ENCODE measurements at places on chromosomes 13 and 19.

- no peak for DNase-seq
Observed at GRCh38 chr19:49911381-49912145, 14.9 kb upstream of the IL4I1 start.

DNA sequence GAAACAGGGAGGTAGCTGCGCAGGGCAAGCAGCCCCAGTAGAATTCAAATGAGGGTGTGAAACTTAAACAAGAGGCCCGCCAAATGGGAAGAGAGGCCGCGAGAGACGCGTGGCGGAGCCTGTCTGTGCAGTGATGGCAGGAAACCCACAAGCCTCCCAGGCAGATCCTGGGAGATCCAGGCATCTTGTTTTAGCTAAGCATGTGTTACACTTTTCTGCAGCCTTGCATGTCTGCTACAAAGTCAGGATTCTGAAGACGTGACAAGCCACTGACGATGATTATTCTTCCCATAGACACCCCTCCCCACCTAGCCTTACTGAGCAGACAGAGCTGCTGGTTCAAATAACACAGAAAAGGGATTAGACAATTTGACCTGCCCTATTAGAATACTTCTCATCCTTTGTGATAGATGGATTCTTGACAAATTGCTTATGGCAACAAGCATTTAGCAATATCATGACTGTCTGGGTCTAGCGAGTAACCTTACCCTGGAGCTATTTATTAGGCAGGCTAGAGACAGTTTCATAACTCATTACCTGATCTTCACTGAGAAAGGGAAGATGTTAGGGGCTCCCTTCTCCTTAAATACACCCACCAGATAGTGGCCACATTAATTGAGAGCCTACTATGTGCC, 185.2 kb upstream of the IRS2 start:
- DNase-seq = no peak

- DNase-seq = peak; percentile 60
Observed at GRCh38 chr19:6739883-6740588, 556 bp downstream of the TRIP10 start.

DNA sequence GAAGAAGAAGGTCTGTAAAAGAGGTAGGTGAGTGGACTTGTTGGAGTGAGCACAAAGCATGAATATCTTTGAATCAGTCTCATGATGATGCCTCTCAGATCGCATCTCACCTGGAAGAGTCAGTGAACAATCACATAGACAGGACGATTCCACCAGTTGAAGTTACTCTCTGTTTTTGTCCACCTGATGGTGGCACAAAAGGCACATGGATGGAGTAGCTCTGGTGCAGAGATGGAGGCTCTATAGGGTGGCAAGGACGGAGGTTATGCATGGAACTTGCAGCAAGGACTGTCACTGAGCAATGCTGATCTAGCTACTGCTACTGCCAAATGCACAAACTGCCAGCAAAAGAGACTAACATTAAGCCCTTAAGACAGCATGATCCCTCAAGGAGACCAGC, 10.3 kb upstream of the MYCBP2 start:
- DNase-seq = no peak

DNA sequence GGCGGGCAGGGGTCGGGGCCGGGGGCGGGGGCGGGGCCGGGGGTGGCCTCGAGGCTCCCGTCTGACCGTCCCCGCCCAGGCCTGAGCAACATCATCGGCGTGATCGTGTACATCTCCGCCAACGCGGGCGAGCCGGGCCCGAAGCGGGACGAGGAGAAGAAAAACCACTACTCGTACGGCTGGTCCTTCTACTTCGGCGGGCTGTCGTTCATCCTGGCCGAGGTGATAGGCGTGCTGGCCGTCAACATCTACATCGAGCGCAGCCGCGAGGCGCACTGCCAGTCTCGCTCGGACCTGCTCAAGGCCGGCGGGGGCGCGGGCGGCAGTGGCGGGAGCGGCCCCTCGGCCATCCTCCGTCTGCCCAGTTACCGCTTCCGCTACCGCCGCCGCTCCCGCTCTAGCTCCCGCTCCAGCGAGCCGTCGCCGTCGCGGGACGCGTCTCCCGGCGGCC, 9.4 kb upstream of the CACNG6 start:
- DNase-seq = no peak

GRCh38 chr19:35118268-35119020, 2.8 kb downstream of the FXYD3 start:
- no peak for DNase-seq

GRCh38 chr19:10333758-10334587, 644 bp upstream of the RAVER1 start:
- no peak for DNase-seq

GRCh38 chr19:12137221-12137940, 2.8 kb downstream of the ZNF20 start:
- no peak for DNase-seq

DNA sequence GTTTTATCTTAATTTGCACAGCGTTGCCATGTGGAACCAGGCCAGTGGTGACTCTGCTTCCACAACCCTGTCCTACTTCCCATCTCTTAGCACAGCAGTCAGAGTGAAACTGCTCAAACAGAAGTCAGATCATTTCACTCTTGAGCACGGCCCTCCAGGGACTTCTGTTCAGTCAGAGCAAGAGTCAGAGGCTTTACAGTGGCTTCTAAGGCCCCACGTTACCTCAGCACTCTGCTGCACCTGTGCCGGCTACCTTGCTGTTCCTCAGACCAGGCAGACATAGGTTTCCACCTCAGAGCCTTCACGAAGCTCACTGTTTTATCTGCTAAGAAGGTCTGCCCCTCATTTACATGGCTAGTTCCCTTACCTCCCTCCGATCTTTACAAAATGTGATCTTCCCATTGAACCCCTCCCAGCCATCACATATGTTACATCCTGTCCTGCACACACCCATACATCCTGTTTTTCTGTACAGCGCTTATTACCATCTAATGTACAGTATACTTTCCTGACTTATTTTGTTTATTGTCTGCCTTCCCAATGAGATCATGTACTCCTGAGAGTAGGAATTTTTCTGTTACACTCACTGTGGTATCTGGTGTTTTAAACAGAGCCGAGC, 41.6 kb downstream of the TM9SF2 start:
- DNase-seq = peak; percentile 20

GRCh38 chr19:30799865-30800755, 427.9 kb downstream of the ZNF536 start:
- peak; percentile 16 for DNase-seq

- peak; percentile 33 for DNase-seq
Observed at GRCh38 chr19:30649934-30650614, 277.9 kb downstream of the ZNF536 start.

GRCh38 chr19:19642506-19643157, 825 bp downstream of the GMIP start:
- DNase-seq = no peak

DNA sequence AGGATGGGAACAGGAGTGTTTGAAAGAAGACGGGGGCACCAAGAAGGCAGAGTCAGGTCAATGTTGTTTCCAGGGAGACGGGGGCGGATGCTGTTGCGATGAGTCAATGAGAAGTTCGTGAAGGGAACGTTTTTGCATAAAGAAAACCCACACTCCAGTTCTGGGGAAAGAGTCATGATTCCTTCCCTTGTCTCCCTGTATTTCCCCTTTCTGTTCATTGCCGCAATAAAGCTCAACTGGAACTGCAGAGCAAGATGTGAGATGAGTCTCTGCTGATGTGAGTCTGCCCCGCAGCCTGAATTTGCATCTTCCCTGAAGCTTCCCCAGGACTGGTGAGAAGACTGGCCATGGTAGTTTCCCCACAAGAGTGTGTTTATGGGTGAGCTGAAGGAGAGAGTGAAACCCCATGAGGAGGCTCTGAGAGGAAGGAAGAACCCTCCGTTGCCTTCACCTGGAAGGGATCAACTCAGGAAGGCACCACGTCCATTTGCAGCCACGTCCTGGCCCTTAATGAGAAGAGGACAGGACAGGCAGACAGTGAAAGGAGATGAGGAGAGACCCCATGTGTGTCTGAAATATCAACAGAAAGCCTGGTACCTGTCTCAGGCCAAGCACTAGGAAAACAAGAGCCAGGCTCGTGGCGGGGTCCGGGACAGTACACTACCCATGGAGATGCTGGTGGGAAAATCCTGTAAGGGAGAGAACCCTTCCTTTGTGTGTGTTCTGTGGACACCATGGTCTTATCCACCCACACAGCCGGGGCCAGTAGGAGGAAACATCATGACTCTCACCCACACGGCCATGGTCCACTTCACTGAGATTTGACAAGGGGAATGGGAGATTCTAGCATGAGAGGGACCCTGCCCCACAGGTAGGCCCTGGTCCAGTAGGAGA, 13.7 kb downstream of the LILRA1 start:
- DNase-seq = no peak

GRCh38 chr19:58330458-58330857, 3.7 kb downstream of the ZSCAN22 start:
- DNase-seq = no peak

DNA sequence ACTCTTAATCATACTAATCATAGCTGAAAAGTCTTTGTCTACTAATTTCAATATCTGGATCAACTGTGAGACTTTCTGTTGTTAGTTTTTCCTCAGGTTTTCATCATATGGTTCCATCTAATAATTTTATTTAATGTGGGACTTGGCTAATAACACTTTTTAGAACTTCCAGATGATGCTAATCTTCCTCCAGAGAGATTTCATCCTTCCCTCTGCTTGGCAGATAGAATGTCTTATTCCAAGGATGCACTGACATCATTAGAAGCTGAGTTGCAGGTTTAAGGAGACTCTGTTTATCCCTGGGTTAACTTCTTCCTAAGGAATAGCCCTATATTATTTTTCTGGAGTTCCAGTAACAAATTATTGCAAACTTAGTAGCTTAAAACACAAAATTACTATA, 325.6 kb downstream of the COG6 start:
- DNase-seq = no peak

DNA sequence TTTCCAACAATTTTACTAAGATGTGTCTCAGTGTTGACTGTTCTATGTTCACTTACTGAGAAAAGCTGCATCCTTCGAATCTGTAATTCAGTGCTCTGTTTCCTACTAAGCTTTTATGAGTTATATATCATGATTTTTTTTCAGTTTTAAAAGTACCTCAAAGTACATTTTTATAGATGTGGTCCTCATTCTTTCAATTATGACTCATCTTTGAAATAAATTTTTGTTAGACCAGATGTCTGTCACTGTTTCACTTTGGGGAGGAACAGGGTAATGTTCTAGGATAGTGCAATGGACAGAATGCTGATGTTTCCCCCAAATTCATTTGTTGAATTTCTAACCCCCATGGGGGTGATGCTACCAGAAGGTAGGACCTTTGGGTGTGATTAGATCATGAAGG, 74.8 kb downstream of the NALCN start:
- no peak for DNase-seq

DNA sequence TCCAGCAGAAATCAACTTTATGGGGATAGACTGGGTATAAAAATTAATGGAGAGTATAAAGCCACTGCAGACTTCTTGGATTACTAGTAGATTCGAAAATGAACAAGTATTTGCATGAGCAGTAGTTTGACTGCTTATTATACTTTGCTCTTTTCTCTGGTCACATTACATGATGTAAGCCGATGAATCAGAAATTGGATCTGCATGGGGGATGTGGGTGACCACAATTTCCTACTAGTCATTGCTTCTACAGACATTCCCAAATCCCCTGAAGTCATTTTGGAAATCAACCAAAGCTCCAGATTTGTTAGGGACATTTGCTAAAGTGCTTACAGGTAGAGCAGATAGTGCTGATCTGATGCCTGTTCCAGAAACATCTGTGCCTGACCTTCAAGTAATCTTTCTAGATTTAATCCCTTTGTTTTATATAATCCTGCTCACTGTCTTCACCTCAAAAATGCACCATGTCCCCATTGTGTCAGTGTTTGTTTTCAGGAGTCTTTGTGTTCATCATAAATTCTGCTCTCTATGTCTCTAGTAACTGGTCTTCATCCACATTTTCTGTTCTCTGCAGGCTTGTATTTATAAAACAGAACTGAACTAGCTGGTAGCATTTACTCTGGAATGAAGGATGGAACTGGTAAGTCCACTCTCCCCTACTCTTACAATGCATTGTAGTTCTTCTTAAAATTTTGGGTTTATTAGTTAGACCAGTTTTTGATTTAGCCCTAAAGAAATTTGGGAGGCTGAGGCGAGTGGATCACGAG, 201.5 kb upstream of the CSNK1A1L start:
- no peak for DNase-seq

DNA sequence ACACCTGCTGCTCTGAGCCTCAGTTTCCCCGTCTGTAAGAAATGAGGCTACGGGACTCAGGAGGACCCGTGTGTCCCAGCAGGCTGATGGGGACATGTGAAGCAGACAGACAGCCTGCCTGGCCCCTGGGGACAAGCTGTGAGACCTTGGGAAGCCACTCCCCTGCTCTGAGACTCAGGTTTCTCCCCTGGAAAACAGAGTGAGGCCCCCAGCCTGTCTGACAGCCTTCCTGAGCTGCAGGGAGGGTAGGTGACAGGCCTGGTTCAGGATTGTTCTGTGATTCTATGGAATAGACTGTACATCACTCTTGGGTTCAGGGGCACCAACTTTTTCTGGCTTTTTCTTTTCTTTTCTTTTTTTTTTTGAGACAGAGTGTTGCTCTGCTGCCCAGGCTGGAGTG, 2.9 kb upstream of the NTF4 start:
- DNase-seq = no peak

Data from stimulated activated naive CD8-positive, alpha-beta T cell treated with anti-CD3 and anti-CD28 coated beads, Interleukin-15, amount 100 ng/mL, for 72 hours (primary cell).